ENCODE measurements at places on chromosomes 5 and 9.
A peak's percentile ranks its signal among the peaks of the same experiment; 100 is the strongest.

- DNase-seq, result no peak
These were observed 419.0 kb downstream of the PLK2 start for GRCh38 chr5:58040846-58041245.

DNA sequence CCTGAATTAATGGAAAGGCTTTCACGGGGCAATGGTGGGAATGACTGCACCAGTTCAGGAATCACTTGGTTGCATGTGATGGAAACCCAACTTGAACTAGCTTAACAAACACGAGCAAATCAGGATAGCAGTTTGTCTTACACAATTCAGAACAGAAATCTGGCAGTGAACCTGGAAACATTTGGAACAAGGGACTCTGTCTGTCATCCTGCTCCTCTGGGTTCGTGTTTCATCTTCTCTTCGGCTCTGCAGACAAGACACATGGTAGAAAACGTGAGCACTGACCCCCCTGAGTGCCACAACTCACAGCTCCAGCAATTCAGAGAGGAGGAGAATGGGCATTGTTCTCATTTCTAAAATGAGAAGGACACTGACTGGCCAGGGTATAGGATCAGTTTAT, 218.1 kb upstream of the NREP start:
- no peak for DNase-seq

- no peak for DNase-seq
These were observed 642 bp downstream of the SV2C start for GRCh38 chr5:76083555-76084495.

DNA sequence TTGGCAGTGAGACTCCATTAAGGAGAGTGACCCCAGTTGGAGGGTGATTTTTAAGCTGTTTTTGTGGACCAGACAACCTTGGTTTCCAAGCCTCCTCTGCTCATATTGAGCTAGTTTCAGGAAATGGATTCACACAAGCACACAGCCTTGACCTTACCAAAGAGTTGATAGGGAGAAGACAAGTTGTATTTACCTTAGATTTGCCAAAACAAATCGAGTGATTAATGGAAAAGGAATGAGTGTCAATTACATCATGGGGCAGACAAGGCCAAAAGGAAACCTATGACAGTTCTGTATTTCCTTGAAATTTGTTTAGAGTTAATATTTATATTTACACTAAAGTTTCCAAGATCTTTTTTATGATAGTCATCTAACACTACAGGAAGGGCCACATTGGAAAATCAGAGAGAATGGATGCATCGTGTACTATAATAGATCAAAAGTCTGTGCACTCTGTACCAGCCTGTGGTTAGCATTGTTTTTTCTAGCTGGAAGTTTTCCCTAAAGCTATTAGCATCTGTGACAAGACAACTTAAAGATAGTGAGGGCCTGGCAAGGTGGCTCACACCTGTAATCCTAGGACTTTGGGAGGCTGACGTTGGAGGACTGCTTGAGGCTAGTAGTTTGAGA, 86.0 kb upstream of the FER start:
- DNase-seq, result no peak

- no peak for DNase-seq
These were observed 60.3 kb downstream of the RASA1 start for GRCh38 chr5:87327998-87328397.

DNA sequence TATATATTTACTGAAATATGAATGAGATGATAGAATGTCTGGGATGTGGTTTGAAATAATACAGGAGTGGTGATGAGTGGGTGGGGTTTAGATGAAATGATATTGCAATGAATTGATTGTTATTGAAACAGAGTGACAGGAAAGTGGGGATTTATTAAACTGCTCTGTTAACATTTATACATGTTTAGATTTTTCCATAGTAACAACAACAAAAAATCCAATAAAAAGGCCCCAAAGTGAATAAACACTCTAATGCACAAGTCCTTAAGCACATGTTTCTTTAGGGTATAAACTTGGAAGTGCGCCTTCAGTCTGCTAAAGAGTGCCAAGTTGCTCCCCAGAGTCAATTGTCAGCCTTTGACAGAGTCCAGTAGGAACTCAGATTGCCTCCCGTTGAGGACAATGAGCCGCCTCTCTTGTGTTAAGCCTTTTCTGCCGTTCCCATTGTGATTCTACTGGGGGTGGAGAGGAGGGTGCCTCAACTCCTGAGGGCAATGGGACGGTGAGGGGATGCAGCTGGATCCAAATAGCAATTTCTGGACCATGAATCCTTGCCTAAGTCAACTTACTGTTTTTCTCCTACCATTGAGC, 112.3 kb downstream of the SLC28A3 start:
- DNase-seq, result no peak

DNA sequence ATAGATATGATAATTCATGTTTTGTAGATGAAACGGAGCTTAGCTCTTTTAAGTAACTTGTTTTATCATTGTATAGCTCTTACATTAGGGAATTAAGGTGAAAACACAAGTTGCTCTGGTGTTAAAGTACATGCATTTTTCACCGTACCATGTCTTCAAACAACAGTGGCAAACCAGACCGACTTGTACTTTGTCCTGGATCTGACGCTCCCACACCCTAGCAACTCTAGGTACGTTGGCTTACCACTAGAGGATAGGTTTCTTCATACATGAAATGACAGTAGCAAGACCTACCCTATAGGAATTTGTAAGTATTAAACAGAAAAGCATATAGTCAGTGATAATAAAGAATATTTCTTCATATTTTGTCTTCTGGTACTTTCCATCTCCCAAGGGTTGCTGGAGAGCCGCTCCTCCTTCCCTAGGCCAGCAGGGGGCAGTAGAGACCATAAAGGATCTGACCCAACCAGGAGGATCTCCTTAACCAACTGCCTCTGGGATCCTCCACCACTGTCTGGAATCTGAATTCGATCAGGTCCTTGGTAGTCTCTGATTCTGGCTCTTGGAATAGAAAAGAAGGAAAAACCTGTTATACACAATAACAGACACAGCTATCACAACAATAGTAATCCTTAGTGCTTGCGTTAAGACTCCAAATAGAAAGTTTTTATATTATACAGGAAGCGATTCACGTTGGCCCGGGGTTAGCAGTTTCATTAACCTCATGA, 136.7 kb downstream of the CAVIN4 start:
- DNase-seq, result peak; percentile 70
